ENCODE measurements at places on chromosomes 4 and X.

DNA sequence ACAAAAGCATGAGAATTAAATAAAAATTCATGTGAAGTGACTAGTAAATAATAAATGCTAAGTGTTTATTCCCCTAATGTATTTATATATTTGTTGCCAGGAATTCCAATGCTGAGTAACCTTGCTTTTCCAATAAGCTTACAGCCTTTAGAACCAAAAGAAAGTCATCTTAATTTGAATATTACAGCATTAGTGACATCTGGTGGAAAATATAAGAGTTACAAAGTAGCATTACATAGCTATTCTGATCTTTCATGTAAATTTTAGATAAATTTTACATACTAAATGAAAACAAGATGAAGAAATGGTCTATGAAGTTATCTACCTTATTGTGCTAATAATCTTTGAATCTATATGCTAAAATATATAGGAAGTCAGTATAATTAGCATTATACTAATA is 10.4 kb downstream of the MAD2L1 start:
- no peak for DNase-seq

DNA sequence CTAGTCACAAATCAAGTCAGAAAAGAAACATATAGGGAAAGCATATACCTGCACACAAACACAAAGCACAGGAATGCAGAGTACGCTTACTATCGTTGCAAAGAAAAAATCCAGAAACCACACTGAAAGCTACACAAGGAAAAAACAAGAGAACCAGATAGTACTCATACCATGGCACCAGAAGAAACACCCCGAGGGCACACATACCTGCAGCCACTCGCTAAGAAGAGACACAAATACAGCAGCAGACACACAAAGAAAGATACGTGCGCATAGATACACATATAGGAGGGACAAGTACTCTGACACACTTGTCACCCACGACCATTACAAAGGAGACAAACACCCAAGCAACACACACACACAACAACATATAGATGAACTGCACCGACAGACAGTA is 1.4 kb upstream of the SLC38A5 start:
- peak; percentile 55 for DNase-seq

DNA sequence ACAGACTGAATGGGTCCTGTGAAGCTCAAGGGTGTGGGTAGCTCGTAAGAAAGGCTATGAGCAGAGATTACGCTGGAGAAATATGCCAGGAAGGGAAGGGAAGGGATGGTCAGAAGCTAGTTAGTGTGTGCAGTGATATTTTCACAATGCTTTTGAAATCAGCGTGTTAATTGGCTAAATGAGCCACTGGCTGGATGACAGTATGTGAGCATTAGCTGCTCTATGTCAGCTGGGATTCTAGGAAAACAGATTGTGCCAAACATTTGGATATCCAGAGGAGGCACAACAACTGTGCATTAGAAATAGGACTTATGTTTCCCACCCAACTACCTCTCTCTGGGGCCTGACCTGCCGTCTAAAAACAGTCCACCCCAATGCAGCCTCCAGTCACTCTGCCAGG is 168.5 kb downstream of the DHRSX start:
- DNase-seq = no peak

DNA sequence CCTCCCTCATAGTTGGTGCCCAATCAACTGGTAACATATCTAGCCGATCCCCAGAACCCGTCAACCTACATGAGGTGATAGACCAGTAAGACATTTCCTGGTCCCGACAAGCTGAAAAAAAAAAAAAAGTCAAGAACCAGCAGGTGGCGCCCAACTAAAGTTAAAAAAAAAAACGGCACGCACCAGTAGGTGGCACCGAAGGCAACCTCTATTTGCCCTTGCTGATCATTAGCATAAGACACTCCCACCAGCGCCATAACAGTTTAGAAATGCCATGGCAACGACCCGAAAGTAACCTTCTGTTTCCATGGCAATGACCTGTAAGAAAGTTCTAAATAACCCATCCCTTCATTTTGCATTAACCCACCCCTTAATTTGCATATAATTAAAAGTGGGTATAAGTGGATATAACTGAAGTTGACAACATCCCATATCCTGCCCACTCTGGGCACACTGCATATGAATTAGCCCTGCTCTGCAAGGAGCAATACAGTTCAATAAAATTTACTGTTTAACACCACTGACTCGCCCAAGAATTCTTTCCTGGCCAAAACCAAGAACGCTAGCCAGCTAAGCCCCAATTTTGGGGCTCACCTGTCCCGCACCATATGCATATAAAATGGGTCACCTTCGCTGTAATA is 83.9 kb upstream of the SPANXB1 start:
- DNase-seq = peak; percentile 49

GRCh38 chr4:2754848-2755819 is 1.0 kb downstream of the TNIP2 start:
- no peak for DNase-seq

DNA sequence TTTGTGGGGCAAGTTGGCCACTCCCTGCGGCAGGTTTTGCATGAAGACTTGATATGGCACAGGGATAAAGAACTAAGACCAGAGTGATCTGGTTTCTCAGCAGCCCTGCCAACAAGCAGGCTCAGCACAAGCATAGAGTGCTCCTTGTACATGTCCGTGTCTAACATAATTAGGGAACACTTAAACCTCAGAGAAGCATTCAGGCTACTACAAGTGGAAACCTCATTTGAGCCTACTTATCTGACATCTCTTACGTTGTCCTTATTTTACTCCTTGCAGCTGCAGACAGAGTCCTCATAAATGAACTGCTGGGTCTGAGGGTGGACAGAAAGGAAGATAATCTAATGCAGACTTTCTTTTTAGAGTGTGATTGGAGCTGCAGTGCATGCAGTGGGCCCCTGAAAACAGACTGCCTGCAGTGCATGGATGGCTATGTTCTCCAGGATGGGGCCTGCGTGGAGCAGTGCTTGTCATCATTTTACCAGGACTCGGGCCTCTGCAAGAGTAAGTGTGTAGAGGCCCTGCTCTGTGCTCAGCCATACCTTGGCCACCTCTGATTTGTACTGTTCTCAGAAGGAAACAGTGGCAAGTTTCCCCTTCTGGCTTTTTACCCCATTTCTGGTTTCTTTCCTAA is 179.1 kb upstream of the ANXA3 start:
- no peak for DNase-seq

DNA sequence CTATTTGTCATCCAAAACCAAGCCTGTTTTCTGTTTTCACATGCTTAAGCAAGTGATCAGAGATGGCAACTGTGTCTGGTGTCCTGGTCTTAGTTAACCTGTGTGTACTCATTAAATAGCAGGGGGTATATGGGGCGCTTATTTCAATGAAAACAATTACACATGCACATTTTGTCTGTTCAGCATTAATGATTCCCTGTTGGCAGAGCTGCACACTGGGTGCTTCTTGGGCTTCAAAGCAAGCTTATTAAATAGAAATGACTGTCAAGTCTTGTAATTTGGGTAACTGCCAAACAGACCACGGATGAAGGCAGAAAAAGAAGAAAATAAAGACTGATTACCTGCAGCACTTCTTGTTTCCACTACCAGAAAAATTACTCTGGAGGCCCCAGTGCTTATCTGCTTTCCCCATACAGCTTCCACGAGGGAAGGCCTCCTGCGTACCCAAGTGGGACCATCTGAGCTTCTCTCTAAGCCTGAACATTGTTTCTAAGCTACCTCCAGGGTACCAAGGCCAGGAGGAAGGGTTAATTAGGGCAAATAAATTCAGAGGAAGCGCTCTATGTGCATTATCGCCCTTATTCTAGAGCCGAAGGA is 107.2 kb upstream of the TBL1X start:
- DNase-seq = no peak
